ENCODE measurements at places on chromosomes 11 and 22.

DNA sequence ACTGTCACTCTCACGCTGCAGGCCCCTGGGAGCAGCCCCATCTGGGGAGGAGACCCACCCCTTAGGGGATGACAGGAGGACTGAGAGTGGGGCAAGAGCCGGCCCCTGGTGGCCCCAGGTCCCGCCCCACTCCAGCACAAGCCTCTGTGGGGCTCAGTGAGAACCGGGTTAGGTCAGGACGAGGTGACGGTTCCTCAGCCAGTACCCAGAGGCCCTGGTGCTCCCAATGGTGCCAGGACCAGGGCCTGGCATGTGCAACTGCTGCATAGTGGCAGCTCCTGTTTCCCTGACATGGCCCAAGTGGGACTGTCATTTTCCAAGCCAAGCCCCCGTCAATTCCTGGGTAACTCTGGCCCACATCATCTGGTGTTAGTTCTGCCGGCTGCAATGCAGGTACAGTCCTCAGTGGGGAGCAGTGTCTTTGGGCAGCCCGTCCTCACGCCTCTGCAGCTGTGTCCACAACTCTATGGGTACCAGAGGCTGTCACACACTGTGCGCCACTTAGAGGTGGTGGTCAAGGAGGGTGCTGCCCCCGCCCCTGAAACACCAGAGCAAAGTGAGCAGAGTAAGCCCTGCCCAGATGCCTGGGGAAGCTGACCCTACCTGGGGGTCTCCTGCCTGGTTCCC lies 15.9 kb downstream of the CHID1 start:
- DNase-seq: no peak

- DNase-seq: peak; percentile 15
These were observed 2.7 kb downstream of the CAPN5 start for GRCh38 chr11:77069336-77069968.

GRCh38 chr22:25554689-25555088 lies 9.8 kb upstream of the GRK3 start:
- no peak for DNase-seq

GRCh38 chr22:45987136-45987861 lies 10.3 kb upstream of the WNT7B start:
- no peak for DNase-seq

DNA sequence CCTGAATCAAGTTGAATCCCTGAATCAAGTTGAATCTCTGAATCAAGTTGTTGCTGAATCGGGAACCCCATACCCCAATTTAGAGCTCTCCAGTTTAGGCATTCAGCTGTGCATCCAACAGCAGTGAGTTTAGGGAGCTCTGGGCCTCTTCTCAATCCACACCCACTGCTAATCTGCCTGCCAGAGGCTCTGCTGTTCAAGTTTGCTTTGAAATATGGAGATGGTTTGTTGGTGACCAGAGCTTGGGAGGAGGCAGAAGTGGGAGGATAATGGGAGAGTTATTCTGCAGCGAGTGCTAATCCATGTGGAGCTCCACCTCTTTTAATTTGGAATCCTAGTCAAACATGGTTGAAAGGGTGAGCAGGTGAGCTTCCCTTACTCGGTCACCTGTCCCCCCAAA lies 22.4 kb downstream of the EHF start:
- no peak for DNase-seq

- peak; percentile 73 for DNase-seq
These were observed 2.0 kb downstream of the DAGLA start for GRCh38 chr11:61682093-61682732.

DNA sequence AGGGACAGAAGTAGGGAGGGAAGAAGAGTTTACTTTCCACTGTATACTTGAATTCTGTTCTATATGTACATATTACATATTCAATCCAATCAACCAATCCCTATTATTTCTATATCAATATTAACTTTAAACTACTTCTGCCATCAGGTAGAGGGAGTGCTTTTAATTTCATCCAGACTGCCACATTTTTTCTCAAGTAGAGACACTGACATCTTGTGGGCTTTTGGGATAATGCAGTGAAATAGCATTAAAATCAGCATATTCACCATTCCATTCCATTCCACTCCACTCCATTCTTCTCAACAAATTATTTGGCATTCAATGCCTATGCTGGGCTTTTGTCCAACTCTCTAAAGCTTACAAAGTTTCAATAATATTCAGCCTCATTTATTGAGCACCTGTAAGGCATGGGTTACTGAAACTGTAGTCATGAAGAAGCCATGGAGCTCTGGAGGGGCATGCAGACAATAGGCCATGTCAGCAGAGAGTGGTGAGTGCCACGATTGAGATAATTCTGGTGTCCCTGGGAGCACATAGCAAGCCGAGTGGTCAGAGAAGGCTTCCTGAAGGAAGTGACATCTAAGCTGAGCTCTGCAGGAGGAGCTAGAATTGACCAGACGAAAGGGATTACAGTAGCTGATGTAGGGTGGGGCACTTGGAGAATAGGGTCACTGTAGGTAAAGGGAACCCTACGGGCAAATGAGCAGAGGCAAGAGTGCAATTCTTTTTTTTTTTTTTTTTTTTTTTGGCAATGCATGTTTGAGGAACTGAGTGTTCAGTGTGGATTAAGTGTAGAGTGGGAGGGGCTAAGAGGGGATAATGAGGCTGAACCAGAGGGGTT lies 12.8 kb upstream of the CLPB start:
- no peak for DNase-seq

DNA sequence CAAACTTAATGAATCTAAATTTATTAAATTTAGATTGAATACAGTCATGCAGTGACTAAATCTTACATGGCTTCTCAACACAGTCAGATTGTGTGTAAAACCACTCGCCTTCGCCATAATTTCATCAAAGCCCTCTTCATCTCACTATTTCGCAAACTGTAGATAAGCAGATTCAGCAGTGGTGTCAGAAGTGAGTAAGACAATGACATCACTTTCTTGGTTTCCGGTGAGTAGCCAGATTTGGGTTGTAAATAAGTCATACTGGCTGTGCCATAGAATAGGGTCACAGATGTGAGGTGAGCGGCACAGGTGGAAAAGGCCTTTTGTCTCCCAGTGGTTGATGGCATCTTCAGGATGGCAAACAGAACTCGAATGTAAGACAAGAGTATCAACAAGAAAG lies 3.4 kb downstream of the OR10A6 start:
- DNase-seq: no peak

DNA sequence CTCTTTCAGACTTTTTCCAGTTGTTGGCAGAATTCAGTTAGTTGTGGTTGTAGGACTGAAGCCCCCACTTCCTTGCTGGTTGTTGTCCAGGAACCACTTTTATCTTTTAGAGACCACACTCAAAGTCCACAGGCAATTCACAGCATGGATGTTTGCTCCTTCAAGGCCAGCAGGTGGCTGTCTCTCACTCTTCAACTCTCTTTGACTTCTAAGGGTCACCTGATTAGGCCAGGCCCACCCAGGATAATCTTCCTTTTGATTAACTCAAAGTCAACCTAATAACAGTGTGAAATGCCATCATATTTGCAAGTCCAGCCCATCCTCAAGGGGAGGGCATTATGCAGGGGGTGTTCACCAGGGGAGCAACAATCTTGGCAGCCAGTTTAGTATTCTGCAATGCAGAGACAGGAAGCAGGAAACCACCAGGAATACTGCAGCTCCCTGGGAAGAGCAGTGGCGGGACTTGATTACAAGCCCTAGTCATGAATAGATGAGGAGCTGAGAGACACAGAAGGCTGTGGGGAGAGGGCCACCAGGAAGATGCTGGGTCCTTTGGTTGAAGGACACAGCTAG lies 52.4 kb downstream of the LRRC74B start:
- no peak for DNase-seq

DNA sequence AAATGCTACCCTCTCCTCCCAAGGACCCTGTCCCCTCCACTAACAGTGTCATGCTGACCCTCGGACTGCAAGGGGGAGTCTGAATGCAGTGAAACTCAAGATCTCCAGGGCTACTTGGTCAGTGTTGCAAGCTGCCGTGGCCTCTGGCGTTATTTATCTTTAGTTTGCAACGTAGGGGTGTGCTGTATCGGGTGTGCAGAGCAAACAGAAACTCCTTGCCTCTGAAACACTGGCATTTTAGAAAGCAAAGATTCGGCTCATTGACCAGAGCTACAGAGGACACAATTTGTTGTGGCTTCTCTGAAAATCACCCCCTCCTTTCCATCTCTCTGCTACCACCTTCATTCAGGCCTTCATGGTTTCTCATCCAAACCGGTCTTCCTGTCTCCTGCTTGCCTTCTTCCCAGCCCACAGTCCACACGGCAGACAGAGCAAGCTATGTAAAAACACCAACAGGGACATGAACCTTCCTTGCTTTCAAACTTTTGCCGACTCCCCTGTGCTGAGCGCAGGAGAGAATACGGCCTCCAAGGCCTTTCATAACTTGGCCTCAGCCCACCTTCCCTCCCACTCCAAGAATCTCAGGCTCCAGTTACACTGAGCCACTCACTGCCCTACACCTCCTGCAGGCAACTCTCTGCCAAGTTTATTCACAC lies 14.9 kb downstream of the FZD4 start:
- DNase-seq: peak; percentile 78

DNA sequence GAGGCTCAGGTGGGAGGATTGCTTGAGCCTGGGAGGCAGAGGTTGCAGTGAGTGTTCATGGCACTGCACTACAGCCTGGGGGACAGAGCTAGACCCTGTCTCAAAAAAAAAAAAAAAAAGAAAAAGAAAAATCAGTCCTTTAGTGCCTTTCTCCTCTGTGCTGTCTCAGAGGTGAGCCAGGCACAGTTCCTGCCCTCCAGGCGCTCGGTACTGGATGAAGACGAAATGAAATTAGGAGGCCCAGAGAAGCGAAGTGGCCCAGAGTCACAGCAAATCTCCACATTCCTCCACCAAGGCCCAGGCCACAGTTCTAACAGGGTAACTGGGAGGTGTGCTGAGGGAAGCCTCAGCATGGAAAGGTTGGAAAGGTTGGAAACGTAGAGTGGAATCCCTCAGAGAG lies 4.9 kb downstream of the PLEKHB1 start:
- no peak for DNase-seq

GRCh38 chr11:59264736-59265135 lies 52.0 kb upstream of the MPEG1 start:
- no peak for DNase-seq

GRCh38 chr11:70470127-70470526 lies 71.8 kb downstream of the CTTN start:
- DNase-seq: peak; percentile 56

GRCh38 chr11:2929950-2930703 lies 907 bp upstream of the PHLDA2 start:
- no peak for DNase-seq

DNA sequence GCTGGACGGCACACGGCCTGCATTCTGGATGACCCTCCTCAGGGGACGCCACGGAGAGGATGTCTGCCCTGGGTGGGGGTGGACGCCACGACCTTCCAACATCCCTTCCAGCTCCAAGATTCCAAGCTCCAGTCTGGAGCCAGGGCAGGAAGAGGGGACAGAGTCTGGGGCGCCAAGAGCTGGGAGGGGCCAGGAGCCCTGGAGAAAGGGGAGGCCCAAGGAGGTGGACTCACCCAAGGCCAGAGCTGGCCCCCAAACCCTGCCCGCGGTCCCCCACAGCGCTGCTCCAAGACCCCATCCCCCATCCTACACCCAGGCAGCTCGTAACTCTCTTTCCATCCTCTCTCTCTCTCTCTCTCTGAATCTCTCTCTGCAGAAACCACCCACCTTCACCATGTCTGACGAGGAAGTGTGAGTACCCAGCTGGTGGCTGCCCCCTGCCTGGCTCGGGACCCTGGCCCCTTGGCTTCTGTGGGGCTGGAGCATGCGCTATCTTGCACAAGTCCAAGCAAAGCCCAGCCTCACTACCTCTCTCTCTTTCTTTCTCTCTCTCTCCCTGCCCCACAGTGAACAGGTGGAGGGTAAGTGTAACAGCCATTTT lies 3.1 kb downstream of the TNNT3 start:
- peak; percentile 82 for DNase-seq

DNA sequence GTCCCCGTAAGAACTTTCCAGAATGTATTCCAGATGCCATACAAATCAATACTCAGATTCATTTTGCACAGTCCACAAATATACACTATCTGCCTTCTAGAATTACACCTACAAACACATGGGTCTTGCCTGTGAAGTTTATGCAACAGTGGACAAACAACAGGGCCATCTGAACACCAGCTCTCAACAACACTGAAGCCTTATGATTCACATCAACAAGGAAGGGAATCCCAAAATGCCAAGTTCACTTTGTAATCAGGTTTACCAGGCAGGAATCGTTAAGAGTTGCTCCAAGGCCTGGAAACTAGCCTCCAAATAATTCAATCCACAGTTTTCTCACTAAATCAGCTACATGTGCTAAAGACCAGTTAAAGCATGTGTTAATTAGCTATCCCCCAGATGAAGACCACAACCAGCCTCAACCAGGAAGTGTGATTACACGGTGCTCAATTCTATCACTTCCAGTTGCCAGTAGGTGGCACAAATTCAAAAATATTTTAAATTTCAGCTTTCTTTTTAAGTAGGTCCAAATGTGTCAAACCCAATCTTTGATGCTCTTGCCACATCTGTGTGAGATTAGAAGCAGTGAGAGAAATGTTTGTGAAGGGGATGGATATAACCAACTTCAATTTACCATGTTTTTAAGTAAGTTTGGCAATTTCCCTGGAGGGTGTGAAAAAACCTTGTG lies 139.1 kb upstream of the BDNF start:
- no peak for DNase-seq

DNA sequence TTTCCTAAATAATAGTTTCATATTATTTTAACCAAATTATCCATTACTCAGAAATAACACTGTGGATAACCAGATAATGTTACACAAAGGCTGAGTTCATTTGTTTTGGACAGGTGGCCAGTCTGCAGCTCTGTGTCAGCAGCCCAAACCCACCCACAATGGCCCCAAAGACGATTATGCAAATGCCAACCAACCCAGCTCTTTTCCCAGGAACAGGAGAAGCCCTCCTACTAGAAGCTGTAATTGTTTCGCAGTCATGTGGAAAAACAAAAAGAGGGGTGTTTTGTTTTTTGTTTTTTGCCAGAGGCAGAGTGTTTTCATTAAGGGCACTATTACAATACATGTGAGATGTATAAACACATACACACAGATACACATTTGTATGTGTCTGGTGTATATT lies 102.1 kb downstream of the FCHSD2 start:
- DNase-seq: no peak

DNA sequence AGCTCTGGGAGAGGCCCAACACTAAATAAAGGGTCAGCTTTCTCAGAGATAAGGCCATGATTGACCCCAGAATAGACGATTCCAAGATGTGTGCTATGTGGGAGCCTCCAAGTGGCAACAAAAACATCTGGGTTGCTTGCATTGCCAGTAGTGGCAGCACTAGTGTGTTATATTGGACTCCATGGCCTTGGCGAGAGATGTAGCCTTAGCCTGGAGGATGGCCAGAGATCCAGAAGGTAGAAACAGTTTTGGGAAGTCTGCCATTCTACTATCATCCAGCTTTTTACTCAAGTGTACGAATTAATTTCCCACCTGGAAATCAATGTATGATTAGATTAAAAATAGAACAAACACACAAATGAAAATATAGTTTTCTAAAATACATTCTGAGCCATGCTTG lies 3.0 kb downstream of the OR8D4 start:
- DNase-seq: no peak
